AG09309 (cell line): ENCODE measurements at places on chromosomes 11 and 22.

- DNase-seq: no peak
Observed at GRCh38 chr11:61007956-61008896, 36.7 kb downstream of the CD6 start.

GRCh38 chr11:11243209-11243589, 109.9 kb downstream of the CSNK2A3 start:
- no peak for DNase-seq

DNA sequence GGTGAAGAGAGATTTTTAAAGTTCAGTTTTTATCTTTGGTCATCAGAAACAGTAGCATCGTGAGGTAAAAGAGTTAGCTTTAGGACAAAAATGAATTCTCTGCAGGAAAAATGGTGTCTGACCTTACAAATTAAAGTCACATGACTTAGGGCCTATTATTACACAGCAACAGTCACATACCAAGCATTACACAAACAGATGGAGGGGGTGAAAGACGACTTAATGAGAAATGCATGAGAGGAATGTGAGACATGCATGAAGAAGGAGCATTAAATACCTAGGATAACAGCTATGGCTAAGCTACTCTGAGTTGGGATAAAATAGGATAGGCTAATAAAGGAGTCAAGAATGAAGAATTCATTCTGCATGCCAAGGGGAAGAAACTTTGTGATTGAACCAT, 77.5 kb downstream of the BLID start:
- peak; percentile 89 for DNase-seq

DNA sequence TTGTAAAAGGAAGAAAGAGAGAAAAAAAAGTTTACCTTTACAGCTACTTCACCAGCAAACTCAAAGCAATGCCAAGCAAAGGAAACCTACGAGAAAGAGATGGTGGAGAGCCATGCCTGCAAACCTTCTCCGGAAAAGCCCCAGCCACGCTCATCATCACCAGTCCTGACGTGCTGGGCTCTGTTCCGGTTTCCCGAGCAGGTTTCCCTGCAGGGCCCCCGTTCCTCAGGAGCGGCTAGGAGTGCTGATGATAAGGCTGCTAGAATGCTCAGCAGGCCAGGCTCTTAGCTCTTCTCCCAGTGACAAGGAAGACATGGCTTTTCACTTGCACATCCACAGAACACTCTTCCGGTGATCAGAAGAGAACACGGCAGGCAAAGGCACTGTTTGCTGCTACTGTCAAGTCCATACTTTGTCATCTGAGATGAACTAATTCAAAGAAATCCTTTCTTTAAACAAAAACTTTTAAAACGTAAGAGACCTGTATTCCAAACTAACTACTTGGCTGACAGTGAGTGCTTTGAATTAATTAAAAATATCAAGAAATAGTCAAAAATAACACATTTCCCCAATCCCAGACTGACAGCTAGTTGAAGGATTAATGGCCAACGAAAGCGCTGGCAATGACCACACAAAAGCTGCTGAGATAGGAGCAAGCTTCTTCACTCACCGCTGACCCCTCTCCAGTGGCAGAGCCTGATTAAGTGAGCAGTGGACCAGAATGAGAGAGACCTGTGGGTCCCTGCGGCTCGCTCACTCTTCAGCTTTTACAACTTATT, 35.8 kb downstream of the DUSP8 start:
- no peak for DNase-seq

DNA sequence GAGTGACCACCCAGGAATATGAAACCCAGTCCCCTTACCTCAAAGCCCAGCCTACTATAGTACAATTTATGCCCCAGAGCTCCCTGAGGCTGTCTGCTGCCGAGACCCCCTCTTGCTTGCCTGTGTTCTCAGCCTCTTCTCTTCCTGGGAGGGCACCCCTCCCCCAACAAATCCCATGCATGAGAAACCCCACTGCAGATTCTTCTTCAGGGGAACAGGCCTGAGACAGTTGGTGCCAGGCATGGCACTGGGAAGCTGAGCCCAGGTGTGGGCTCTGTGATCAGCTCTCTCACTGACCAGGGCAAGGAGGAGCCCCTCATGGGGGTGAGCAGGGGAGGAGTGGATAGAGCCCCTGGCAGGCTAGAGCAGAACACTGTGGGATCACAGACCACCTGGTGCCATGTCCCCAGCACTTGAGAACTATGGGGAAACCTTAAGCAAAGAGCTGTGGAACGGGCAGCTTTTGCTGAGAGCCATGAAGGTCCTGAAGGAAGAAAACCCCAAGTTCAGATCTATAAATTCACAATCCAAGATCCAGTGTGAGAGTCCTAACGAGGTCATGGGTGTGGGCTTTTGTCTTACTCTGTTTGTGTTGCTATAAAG, 46.5 kb upstream of the TH start:
- no peak for DNase-seq

DNA sequence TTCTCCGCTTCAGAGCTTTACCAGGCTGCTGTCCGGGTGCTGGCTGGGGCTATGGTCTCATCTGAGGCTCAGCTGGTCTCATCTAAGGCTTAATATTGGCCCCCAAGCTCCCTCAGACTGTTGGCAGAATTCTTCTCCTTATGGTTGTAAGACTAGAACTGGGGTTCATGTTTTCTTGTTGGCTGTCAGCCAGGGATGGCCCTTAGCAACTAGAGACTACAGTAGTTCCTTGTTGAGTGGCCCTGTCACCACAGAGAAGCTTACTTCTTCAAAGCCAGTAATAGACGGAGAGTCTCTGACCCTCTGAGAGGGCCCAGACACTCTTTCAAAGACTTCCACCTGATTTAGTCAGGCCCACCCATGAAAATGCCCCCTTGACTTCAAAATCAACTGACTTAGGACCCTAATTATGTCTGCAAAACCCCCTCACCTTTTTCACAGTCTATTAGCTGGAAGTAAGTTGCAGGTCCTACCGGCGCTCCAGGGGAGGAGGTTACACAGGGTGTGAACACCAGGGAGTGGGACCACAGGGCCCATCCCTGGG, 24.2 kb upstream of the TREH start:
- DNase-seq: no peak

- no peak for DNase-seq
Observed at GRCh38 chr11:73210916-73211667, 7.0 kb upstream of the P2RY2 start.

DNA sequence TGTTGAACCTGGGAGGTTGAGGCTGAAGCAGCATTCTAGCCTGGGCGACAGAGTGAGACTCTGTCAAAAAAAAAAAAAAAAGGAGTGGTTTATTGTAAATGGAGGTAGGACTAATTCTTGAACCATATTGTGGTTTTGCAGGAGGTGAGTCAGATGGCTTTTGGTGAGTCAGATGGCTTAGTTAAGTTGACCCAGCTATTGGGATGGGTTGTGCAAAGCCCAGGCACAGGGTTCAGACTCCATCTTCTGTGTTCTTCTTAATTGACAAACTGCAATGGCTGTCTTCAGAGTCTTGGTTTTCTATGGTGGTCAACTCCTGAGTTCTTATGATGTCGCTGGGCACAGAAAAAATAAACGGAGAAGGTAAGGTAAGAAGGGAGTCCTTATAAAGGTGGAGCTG, 182.7 kb downstream of the ADAMTS15 start:
- peak; percentile 71 for DNase-seq

- DNase-seq: no peak
Observed at GRCh38 chr11:1139441-1140083, 18.2 kb upstream of the MUC5AC start.

GRCh38 chr11:112806256-112806655, 155.0 kb upstream of the NCAM1 start:
- no peak for DNase-seq

DNA sequence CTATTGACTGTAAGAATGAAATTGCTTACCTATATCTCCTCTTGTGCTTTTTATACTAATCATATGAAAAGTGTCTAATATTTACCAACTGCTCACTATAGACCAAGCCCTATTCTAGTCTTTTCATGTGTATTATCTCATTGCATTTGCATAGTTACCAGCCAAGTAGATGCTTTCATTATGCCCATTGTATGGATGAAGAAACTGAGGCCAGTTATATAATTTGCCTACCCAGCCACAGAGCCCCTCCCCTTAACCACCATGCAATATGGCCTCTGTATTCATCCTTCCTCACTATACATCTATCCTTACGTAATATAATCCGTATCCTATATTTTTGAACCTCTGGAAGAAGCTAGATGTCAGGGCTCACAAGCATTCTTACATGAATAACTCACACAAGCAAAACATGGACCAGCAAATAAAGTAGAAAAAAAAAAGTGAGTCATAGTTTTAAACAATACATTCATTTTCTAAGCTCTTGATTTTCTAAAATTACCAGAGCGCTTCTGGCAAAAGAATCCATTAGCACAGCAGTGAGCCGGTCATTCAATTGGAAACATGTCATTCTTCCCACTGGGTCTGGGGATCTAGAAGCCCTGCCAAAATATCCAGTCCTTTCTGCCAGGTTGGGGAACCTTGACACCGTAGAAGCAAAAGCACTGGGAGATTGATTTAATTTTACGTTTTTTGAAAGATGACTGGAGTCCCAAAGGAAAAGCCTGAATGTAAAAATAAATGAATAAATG, 80.0 kb downstream of the C11orf91 start:
- DNase-seq: no peak

GRCh38 chr11:17673951-17674350, 45.4 kb upstream of the MYOD1 start:
- no peak for DNase-seq

GRCh38 chr11:69773626-69774353, 1.4 kb downstream of the FGF4 start:
- DNase-seq: no peak

GRCh38 chr22:43560651-43561050, 148.8 kb downstream of the MPPED1 start:
- DNase-seq: no peak

- DNase-seq: no peak
Observed at GRCh38 chr22:44586351-44586990, 88.4 kb upstream of the RTL6 start.

- DNase-seq: no peak
Observed at GRCh38 chr11:33906484-33907186, 14.8 kb upstream of the LMO2 start.

DNA sequence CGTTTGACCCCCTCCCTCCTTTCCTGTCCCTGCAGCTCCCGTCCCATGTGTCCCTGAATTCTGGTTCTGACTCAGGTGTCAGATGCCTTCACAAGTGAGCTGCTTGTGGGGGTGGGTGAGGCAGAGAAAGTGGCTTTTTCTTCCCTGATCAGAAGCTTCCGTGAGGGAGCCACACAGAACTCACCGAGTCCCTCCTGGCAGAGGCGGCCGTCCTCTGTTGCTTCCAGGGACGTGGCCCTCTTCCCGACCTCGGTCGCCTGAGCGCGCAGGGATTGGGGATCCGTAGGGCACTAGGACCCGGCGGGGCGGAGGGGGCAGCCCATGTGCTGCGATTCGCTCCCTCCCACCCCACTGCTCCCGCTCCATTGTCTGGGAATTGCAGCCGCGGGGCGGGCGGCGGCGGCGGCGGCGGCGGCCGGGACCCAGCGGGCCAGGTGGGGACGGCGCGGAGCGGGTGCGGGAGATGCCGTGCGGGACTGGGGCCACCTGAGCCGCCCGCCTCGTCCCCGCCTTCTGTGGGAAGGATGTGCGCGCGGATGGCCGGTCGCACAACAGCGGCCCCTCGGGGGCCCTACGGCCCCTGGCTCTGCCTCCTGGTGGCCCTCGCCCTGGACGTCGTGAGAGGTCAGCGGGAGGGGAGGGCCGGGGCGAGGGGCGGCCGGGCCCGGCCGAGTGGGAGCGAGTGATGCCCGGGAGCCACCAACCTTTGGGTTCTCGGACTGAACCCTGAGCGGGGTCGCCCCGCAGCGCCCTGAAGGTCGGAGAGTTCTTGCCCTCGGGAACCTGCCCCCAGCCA, at the start of gene TMEM132A:
Gene TMEM132A (plus strand): TSS at position 351 of the 796 bp plus-strand sequence. CDS start 174 bp downstream, at position 525.
- DNase-seq: no peak

DNA sequence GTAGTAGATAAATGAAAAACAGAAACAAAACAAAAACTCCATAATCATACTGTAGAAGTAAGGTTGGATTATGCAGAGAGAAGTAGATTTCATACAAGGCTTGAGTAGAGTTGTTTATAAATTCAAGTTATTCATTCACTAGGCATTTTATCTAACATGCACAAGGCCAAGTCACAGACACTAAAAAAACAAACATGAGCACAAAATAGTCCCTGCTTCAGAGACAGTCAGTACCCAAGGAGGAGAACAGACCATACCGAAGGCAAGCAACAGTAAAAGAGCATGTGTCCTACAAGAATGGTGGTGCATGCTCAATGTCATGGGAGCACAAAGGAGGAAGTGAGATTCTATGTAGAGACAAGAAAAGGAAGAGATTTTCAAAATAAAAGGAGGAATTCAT, 796.5 kb upstream of the LRRC4C start:
- DNase-seq: no peak

DNA sequence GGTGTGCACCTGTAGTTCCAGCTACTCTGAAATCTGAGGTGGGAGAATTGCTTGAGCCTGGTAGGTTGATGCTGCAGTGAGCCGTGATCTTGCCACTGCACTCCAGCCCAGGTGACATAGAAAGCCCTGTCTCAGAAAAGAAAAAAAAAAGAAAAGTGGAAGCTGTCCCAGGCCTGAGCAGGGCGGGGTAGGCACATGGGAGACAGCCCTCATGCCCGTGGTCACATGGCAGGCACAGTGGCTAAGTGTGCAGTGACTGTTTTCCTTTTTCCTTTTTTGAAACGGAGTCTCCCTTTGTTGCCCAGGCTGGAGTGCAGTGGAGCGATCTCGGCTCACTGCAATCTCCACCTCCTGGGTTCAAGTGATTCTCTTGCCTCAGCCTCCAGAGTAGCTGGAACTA, 7.8 kb downstream of the OTUB1 start:
- DNase-seq: no peak

DNA sequence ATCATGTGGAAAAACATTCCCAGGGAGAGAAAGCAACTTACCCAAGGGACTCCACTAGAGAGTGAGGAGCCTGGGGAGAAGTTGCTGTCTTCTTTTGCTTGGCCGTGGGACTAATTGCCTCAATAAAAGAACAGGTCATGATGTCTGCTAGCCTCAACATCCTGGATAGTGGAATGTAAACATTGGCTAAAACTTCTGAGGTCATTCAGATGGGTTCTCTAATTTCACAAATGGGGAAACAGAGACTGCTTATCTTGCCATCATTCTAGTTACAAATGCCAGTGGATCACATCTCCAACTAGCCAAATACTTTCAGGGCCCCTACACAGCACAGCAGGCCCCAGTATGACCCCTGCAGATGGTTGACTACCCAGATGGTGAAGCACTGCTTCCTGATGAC, 28.4 kb upstream of the PAMR1 start:
- peak; percentile 93 for DNase-seq

DNA sequence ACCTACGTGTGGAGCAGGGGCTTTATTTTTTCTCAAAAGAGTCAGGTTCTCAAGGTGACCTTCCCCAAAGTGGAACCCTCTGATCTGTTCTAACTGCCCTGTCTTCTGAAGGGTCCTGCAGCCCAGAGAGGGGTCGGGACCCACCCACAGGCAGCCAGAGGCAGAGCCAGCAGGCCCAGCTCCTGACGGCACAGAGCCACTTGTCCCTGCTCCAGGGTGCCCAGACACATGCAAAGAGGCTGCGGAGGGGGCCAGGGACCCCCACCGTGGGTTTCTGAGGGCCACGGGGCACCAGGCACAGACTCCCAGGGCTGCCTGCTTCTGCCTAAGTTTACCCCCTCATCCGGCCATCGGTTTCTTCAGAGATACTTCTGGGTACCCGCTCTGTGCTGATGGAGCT, 37.1 kb downstream of the FLRT1 start:
- DNase-seq: no peak

- no peak for DNase-seq
Observed at GRCh38 chr22:17997456-17997855, 26.9 kb downstream of the MICAL3 start.
